ENCODE measurements at places on chromosomes 2 and 18.

DNA sequence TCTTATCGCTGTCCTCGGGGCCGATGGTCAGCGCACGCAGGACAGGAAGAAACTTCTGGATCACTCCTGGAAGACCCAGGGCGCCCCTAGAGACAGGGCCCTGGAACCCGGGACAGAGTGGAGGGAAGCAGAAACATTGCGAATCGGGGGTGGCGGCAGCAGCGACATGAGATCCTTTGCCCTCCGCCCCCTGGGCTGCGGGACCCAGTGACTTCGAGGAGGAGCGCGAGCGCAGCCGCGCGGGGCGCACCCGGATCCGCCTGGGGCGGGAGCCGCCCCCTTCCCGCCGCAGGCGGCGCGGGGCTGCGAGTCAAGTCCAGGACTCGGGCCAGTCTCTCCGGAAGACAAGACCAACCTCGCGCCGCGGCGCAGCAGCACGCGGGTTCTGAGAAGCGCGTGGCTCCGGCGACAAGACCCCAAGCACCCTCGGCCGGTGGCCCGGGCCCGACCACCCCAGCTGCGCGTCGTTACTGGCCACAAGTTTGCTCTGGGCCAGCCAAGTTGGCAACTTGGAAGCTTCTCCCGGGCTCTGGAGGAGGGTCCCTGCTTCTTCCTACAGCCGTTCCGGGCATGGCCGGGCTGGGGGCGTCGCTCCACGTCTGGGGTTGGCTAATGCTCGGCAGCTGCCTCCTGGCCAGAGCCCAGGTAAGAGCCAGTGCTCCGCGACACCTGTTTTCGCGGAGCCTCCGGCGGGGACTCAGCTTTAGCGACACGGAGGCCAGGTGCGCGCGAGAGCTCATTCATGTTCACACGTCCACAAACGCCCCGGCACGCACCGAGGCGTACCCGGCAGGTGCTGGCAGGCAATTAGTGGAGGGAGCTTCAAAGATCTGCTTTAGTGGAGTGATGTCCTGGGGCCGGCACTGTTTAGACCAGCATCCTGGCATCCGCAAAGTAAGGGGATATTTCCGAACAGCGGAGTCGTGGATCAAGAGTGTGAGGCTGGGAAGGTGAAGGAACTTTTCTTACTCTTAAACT, at the start of gene PTH2R:
PTH2R (plus strand) TSS at position 319 of the 978 bp plus-strand sequence; CDS start at position 571, 252 bp downstream.
- DNase-seq: no peak

DNA sequence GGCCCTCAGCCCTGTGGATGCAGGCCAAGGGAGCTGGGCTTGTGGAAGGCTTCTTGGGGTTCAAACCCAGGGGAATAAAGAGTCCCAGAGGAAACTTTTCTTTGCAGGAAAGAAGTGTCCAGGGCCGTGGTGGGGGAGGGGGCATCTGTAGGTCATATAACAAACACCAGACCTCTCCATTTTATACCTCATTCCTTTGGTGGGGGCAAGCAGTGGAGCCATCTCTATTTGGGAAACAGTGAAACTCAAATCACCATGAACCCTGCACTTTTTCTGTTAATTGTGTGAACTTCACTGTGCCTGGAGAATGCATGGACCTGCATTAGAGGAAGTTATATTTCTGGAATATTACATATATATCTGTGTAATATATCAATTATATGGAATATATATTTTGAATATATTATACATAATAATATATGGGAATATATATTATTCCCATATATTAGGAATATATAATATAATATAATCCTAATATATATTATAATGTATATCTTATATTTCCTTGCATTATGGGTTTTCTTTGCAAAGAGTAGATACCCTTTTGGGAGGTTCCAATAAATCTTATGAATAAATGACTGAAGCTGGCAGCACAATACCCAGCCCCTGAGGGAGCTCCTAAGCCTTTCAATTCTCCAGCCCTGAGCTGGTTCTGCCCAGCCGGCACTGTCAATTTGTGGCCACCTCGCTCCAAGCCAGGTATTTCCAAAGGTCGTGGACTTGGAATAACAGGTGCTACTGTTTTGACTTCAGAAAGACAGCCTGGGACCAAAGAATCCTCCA, 97.7 kb upstream of the PKDCC start:
- no peak for DNase-seq

DNA sequence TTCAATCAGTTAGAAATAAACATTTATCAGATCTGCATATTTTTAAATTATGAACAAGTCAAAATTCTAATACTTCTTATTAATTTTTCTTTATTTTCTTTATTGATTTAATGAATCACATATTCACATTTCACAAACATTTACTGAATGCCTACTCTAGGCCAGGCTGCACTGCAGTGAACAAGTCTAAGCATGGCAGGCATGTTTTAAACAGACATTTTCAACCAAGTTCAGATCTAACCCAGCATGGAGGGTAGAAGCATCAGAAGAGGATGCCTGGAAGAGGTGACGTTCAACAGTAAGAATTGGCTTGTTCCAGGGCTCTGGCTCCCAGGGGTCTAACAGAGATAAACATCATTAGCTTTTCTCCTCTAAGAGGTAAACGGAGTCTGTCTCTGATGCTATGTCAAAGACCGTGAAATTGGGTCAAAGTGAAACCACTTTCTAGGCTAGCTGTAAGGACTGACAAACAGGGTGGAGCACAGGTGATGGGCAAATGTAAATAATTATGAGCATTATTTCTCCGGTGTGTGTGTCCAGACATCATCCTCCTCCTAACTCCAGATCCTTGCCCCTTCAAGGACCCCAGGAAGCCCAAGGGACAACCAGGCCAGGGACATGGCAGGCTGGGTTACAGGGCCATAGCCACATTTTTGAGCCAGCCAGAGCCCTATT, 50.6 kb downstream of the UNC50 start:
- DNase-seq: no peak

GRCh38 chr2:159516241-159516758, 100.0 kb downstream of the BAZ2B start:
- peak; percentile 69 for DNase-seq

GRCh38 chr2:13522917-13523821, 806.4 kb downstream of the TRIB2 start:
- peak; percentile 44 for DNase-seq

DNA sequence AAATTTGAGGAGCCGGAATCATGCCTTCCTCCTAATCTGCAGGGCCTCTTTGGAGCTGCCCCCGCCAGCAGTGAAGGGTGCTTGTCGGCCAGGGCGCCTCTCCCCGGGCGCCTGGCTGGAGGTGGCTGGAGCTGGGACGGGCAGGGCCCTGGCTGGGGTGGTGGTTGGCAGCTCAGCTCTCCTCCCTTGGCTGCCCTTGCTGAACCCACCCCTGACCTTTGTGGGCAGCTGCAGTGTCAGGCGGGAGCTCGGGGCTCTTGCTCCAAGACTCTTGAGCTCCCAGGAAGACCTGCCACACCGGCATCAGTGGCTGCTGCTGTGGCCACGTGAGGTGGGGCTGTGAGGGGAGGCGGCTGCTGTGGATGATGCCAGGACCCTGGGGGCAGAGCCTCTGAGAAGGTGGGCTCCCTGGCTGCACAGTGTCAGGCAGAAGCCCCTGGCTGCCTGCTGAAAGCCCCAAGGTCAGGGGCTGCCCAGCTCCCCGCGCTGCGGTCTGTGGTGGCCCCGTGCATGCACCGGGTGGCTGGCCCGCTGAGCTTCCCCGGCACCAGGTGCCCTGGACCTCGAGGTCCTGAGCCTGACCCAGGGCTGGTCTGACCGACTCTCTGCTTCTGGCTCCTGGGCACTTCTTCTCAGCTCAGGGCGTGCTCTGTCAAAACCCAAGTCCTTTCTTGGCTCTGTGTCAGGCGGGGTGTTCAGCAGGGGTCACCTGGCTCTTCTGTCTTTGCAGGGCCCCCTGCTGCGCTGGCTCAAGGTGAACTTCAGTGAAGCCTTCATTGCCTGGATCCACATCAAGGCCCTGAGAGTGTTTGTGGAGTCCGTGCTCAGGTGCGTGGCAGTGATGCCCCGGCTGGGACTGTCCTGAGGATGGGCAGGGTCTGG, 34.5 kb downstream of the PDIA6 start:
- DNase-seq: no peak

DNA sequence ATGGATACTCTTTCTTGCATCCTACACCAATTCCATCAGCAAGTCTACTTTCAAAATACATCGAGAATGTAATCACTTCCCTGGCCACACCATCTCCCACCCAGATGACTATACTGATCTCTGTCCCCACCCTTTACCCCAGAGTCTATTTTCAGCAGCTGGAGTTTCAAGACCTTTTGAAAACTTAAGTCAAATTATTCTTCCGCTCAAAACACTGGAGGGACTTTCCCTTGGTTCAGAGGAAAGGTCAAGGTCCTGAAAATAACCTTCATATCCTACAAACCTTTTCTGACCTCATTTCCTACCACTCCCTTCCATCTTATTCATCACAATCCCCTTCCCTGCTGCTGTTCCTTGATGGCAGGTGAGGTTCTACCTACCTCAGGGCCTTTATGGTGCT, 58.8 kb upstream of the LYPD6 start:
- DNase-seq: no peak
